ENCODE measurements at places on chromosomes 1 and 21.

DNA sequence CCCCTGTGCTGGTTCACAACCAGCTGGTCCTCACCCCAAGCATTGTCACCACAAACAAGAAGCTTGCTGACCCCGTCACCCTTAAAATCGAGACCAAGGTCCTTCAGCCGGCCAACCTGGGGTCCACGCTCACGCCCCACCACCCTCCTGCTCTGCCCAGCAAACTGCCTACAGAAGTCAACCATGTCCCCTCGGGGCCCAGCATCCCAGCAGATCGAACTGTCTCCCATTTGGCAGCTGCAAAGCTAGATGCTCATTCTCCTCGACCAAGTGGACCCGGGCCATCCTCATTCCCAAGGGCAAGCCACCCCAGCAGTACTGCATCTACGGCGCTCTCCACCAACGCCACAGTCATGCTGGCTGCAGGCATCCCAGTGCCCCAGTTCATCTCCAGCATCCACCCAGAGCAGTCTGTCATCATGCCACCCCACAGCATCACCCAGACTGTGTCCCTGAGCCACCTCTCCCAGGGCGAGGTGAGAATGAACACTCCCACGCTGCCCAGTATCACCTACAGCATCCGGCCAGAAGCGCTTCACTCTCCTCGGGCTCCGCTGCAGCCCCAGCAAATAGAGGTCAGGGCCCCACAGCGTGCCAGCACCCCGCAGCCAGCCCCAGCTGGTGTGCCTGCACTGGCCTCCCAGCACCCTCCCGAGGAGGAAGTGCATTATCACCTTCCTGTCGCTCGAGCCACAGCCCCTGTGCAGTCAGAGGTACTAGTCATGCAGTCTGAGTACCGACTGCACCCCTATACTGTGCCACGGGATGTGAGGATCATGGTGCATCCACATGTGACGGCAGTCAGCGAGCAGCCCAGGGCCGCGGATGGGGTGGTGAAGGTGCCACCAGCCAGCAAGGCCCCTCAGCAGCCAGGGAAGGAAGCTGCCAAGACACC is 40.6 kb downstream of the ZBTB17 start:
- DNase-seq: no peak

GRCh38 chr1:11505591-11506538 is 26.9 kb downstream of the DISP3 start:
- peak; percentile 1 for DNase-seq

DNA sequence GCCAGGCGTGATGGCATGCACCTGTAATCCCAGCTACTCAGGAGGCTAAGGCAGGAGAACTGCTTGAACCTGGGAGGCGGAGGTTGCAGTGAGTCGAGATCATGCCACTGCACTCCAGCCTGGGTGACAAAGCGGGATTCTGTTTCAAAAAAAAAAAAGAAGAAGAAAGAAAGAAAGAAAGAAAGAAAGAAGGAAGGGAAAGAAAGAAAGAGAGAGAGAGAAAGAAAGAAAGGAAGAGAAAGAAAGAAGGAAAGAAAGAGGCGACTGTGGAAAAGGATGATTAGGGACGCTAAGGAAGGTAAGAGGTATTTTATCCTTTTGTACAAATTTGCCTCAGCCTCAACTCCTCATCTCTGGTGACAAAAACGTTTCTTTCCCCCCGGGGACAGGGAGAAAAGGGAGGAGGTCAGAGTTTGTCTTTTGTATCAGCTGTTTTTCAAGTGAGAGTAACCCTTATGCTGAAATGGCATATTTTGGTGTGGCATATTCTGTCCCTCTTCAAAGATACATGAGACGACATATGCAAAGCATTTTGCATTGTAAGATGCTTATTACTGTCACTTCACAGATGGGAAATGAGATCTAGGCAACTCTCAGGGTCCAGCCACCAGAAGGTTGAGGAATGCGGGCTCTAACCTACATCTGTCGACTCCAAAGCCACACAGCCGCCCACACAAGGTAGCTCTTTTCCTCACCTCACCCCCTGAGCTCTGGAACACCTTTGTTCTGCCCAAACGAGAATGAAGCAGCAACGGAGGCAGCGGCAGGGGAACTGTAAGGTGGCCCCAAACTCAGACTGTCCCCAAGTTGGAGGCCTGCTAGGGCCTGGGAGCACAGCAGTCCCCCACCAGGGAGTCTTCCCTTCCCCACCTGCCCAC is 38.0 kb downstream of the NUAK2 start:
- DNase-seq: no peak

DNA sequence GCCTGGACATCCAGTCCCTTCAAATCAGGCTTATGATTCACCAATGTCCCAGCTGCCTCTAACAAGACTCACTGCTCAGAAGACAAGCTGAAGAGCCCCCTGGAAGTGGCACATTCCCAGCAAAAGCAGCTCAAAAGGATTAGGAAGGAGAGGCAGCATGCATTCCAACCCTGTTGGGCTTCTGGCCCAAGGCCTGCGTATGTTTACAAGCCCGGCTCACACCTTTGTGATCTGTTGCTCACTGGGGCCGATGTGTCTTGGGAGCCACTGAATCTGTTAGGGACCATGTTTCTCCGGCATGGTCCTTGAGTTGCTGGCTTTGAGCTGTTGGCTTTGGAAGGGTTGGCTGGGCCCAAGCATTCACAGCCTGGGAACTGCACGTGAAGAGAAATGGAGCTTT is 81.2 kb upstream of the C1orf174 start:
- DNase-seq: no peak

GRCh38 chr1:207891148-207891547 is 19.8 kb downstream of the CD34 start:
- no peak for DNase-seq

DNA sequence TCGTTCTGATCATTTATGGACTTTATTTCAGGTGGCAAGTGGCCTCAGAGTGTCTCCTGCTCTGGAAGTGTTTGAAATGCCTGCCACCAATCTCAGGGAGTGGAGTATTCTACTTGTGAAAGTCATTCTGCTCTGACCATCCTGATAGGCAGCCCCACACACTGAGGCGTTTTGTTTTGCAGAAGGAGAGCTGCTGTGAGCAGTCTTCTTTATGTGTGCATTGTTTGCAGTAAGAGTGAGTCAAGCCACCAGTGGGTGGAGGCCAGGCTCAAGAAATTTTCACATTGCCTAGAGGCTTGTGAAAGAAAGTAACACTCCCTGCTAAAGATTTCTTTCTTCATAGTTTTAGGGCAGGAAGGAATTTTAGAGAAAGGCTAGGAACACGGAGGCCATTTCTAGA is 204.4 kb downstream of the SLC35F3 start:
- DNase-seq: no peak

DNA sequence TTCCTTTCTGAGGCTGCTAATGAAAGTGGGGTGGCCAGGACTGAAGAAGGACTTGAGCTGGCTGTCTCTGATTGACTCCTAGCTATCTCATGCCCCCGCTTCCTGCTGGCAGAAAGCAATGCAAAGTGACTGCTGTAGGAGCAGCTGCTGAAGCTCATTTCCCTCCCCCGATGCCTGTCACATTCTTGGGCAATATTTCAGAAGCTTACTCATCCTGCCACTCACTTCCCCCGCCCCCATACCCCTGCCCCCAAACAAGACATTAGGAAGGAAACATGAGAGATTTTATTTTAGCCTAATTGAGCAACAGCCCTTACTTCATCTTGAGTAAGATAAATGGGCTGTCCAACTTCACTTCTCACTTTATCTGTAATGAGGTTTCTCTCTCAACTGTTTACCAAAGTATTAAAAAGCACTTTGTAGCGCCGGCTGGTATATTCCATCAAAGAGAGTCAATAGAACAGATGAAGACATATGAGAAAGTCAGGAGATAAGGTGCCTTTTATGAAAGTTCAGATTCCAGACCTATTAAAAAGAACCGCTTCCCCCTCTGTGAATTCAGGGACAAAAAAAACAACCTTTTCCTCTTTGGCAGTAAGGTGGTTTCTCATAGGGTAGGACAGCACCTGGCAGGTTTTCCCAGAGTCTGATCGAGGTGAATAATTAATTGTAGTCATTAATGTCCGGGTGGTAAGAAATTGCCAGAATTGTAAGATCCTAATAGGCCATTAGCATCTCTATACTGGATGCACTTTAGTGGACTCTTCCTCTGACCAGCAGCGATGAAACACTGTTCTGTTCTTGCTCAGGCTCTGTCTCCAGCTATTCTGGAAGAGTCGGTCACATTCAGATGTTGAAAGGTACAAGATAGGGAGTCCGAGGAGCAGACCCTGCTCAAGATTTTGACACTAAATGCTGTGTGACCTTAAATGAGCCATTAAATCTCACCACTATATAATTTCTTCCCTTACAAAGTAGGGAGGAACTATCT is 70.2 kb downstream of the SH3GLB1 start:
- DNase-seq: peak; percentile 95

- no peak for DNase-seq
Measured at GRCh38 chr1:53513846-53514245, 54.6 kb downstream of the DMRTB1 start.

- DNase-seq: no peak
Measured at GRCh38 chr1:203095061-203095690, 9.4 kb upstream of the MYOG start.

DNA sequence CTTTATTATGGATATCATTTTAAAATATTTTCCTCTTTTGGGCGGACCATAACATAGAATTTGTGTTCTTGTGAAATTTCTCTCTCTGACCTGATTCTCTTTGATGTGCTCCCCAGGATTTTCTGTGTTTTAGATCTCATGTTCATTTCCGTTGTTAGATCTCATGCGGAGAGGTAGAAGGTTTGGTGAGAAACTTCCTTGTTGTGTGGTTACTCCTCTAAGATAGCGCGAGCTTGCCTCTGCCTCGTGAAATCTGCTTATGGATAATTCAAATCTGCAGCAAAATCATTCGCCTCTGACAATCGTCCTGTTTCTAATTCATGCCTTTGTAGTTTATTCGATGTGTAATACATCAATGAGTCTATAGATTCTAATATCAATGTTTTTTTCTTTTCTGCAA is 580.4 kb downstream of the USP25 start:
- peak; percentile 77 for DNase-seq
